ENCODE measurements at places on chromosomes 5 and 9.
A peak's percentile ranks its signal among the peaks of the same experiment; 100 is the strongest.

DNA sequence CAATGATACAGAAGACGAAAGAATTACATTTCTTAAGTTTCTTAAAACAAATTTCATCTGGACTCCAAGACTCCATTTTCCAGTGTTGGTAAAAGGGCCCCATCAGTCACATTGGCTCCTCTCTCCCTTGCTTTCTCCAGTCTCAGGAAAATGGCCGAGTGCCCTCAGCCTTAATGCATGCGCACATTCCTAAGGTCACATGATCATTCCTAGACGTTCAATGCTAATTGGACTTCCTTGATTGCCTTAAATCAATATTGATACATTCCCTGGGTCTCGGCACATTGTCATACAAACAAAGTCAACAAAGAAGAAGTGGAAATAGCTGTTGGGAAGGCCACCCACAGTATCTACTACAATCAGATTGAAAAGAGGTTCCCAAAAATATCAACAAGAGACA, 413.6 kb upstream of the GRAMD2B start:
- no peak for ATAC-seq

- no peak for ATAC-seq
Measured at GRCh38 chr5:5306696-5307095, 115.8 kb upstream of the ICE1 start.

GRCh38 chr9:95460518-95461164, 56.1 kb downstream of the PTCH1 start:
- ATAC-seq, result no peak

GRCh38 chr9:72305102-72305546, 59.9 kb downstream of the ZFAND5 start:
- ATAC-seq, result peak; percentile 100

- no peak for ATAC-seq
Measured at GRCh38 chr5:120457839-120458507, 6.1 kb upstream of the PRR16 start.

DNA sequence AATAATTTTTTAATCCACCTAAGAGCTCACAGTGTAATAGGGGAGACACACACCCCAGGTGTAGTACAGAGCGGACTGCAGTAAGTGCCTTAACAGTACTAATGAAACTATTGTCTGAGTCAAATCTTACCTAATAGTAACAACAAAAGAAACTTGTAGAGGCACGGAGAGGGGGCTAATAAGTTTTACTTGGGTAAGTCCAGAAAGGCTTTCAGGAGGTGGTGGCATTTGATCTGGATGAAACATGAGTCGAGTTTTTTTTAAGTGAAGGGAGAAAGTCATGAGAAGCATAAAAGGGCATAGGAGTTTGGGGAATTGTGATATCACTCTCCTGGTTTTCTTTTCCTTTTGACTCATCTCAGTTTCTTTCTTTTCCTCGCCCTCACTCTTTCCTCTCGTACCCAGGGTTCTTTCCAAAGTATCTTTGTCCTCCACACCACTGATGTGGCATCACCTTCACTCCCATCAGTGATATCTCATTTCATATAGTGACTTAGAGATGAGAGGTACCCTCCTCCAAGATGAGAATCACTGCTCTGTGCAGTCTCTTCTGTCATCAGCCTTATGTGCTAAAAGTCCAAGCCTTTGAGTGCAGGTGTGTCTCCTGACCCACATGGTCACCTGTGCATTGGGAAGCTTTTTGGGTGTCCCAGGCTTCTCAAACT, 2.0 kb downstream of the CTNNA1 start:
- no peak for ATAC-seq

- no peak for ATAC-seq
Measured at GRCh38 chr5:59532979-59533729, 360.4 kb downstream of the PDE4D start.

DNA sequence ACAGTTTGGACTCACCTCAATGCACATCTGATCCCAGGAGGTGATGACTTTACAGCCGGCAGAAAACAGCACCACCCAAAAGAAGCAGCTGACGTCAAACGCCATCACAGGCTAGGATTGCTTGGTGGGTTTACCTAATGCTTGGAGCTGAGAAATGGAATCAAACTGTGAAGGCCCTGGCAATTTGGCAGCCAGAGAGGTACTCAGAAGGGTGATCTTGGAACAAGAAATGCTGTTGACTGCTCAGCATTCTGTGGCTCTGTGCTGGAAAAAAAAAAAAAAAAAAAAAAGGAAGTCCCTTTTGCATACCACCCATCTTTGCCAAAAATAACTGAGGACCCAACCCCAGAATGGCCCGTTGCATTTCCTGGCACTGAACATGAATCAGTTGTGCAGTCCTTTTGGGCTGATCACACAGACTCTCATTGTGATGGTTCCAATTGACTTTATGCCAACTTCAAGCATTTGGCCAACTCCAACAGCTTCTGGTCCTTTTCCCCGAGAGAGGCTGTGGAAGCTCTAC, at the start of gene CD180:
Gene CD180, minus strand, starts transcription at position 263 of the 523 bp plus-strand sequence. Its CDS starts 158 bp downstream, at position 105.
- ATAC-seq, result no peak

DNA sequence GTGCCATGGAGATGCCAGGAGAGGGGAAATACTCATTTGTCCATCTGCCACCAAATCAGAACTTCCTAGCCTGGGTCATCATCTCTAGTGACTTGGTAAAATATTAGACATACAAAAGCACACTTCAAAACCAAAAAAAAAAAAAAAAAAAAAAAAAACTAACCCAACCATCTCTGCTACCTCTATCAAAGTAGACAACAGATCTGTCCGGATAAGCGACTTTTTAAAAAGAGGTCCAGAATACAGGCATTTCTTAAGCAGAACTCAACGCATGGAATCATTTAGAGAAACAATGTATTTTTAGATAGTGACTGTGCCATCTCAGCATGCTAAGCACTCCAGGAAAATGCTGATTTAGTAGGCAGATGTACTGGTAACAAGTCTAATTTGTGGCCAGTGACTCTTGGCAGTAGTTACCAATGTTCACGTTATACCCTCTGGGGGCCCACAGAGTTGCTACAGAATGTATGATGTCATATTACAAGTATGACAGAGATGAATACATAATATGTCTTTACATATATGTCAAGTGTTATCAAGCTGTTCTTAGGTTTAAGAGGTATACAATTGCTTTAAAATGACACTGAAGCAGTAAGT, 107.8 kb downstream of the SMIM23 start:
- peak; percentile 88 for ATAC-seq

DNA sequence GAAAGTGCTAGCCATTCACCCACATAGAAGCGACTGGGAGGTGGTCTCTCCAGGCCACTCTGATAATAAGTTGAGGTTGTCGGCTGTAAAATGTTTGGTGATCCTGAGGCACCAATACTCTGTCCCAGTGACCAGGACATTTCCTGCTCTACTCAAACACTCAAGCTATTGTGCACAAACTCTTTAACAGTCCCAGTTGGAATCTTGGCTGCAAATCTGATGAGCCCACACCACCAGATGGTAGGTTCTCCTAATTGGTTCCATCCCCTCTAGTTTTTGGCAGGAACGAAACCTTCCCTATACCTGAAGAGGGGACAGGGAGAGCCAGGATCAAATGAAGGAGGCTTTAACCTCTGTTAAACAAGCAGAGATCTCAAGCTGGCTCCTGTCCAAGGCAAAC, 14.3 kb downstream of the GRIA1 start:
- ATAC-seq, result no peak

DNA sequence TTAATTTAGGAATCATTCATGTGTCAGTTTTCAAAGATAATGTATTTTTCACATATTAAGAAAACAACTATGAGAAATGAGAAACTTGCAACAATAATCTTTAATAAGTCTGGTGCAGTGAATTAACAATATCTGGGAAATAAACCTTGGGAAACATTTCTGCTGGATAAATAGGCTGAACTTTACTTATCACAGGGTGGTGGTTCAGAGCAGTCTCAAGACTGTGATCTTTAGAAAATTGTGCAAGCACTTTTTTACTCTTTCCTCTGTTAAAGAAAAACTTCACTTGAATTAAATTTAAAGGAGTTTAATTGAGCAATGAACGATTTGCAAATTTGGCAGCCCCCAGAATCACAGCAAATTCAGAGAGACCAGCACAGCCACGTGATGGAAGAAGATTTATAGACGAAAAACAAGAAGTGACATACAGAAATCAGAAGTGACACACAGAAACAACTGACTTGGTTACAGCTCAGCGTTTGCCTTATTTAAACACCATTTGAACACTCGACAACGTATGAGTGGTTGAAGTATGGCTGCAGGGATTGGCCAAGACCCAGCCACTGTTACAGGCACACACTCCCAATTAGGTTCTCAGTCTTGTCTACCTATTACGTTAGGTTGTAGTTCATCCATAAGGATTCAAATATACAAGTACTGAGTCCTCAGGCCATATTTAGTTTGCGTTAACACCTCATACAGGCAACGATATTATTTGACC, 631.9 kb downstream of the SLCO4C1 start:
- ATAC-seq, result no peak

DNA sequence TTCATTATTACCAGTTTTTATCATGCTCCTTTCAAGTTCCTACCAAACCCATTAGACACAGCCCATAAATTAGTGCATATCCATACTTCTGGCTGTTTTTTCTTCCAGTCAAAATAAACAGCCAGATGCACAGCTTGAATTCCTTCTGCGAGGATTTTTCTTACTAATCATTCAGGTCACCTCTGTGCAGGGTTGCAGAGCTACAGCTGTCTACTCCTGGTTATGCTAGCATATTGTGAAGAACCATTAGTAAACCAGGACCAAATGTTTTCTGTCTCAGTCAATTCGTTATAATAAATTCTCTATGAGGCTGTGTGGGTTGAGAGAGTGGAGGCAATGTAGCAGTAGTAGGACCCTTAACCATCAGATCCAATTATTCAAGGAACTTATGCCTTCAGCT, 8.1 kb upstream of the MINAR2 start:
- ATAC-seq, result no peak

DNA sequence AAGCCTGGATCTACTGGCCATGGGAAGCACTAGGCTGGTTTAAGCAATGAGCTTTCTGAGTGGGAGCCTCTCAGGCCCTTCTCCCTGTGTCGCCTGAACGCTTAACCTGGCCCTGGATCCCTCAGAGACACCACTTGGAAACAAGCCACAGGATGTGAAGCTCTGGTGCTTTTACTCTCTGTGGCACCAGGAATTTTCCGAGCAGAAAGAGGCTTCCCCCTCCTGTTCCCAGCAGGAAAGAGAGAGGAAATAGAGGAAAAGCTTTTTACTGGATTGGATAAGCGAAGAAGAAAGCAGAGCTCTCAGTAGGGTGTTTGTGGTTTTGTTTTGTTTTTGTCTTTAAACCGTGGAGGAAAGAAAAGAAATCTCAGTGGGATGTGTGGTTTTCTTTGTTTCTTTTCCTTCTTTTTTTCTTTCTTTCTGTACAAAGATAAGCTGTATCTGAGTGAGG, 34.5 kb downstream of the COL15A1 start:
- ATAC-seq, result no peak

GRCh38 chr5:144015961-144016360, 154.5 kb downstream of the YIPF5 start:
- ATAC-seq, result no peak
